ENCODE measurements at places on chromosomes 16 and 17.

DNA sequence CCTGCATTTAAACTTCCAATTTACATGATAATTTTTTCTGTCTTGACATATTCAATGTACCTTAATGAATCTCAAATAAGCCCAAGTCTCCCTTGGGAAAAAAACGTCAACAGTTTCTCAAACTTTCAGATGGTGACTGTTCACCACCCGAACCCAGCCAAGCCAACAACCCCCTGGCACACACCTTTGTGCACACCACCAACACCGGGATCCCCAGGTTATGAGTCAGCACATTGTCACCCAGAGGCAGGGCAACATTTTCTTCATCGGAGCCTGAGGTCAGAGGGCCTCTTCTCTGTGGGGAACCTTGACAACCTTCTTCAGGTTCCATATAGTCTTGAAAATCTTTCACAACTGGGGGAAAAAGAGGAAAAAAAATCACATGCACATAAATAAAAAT is 15.5 kb downstream of the DYNC1LI2 start:
- no peak for DNase-seq

DNA sequence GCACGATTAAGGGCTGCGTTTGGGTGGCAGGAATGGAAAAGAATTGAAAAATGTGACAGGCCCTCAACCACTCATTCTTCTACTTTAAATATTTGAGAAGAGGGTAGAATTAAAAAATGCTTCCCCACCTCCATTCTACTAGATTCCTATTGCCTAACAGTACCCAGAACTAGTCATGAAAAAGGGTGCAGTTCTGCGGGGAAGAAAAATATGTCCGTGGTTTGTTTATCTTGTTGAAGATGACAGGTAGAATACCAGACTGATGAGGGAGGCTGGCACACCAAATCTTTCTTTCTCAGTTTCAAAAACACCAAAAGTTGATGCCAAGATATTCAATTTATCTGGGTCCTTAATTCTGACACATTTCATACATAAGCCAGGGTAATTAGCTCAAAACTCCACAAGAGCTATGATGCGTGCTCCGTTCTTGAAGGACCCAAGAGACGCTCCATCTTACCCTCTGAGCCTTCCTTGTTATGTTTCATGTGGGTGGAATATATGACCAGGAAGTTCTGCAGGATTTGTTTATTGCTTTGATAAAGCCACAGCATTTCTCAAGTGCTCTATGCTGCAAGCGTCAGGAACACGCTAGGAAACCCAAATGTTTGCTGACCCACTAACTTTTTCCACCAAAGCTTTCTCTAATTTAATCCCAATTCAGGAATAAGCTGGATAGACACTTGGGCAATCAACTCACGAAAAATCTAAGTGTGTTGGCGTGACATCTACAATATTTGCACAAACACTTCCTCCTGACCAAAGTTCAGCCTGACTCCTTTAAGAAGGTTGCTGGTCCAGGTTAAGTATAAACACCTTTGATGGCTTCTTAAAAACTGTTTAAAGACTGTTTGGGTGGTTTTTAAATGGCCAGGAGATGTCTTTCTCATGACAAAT is 20.6 kb upstream of the GAN start:
- DNase-seq, result no peak

- DNase-seq, result no peak
Observed at GRCh38 chr17:8310601-8311123, 621 bp downstream of the ARHGEF15 start.

- no peak for DNase-seq
Observed at GRCh38 chr17:12726131-12726530, 60.4 kb downstream of the MYOCD start.

DNA sequence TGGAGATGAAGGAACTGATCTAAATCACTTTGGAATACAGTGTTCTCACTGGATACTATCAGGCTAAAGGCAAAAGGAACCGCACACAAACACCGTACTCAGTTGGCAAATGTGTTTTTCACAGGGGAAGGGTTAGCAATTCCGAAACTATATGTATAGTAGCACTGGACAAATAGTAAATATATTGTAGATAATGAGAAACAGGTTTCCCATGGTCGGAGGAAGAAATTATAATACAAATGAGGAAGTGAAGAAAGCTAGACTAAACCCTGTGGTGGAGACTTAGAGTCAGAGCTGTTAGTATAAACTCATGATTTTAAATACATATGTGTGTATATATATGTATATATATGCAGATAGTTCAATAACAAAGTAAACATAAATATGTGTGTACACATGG is 414.1 kb upstream of the SALL1 start:
- no peak for DNase-seq

DNA sequence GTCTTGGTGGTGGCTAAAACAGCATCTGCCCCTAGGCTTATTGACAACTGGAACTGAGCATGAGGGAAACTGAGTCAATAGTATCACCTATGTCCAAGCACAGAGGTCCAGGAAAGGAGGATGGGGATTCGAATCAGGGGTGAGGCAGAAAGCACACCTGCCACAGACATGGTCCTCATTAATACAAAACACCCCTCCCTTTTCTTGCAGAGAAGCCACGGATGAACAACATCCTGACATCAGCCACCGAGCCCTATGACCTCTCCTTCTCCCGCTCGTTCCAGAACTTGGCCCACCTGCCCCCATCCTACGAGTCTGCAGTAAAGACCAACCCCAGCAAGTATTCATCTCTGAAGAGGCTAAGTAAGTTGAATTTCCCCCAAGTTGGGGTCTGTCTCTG is 42.7 kb upstream of the DNAH9 start:
- no peak for DNase-seq

DNA sequence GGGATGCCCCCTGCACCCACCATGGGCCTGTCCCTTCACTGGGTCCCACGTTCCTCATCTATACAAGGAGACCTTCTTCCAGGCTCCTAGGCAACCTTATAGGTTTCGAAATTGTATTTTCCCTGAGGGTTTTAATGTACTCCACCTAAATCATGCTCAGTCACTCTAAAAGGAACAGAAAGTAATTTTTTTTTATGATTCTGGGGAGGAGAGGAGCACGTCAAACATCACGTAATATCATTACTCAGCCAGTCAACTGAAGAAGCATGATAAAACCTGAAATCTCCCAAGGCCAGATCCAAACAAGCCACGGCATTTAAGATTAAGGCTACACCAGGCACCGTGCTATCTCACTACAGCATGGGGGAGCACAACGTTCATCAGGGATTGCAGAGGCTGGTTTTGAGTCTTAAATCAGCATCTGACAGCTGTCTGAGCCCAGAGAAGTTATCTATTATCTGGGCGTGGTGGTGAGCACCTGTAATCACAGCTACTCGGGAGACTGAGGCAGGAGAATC is 3.9 kb upstream of the TMEM114 start:
- no peak for DNase-seq

GRCh38 chr16:5024632-5025031 is 9.1 kb downstream of the NAGPA start:
- DNase-seq, result no peak

DNA sequence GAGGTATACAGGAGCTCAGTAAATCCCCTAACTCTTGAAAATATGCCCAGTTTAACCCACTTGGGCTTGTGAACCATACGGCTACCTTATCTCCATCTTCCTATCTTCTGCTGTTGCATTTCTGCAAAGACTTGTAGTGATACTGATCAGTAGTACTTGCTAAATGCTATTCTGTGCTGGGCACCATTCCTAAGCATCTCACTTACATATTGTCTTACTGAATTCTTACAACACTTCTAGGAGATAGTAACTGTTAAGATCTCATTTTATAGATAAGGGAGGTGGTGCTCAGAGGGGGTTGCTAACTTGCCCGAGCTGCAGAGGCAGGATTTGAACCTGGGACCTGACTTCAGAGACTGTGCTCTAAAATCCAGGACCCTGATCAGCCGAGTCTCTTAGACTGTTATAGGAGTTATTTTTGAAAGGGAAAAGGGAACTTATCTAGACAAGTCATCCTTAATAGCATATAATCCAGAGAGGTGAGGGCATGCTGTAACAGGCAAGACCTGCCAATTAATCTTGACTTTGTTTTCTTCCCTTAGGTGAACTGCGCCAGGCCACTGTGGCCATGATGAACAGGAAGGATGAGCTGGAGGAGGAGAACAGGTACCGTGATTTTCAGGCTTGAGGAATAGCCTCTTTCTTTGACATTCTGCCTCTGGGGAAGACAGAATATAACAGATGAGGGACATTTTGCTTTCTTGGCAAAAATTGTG is 149.7 kb downstream of the SNX29 start:
- DNase-seq, result no peak

GRCh38 chr17:28662527-28662829 is 473 bp downstream of the SUPT6H start:
- no peak for DNase-seq

DNA sequence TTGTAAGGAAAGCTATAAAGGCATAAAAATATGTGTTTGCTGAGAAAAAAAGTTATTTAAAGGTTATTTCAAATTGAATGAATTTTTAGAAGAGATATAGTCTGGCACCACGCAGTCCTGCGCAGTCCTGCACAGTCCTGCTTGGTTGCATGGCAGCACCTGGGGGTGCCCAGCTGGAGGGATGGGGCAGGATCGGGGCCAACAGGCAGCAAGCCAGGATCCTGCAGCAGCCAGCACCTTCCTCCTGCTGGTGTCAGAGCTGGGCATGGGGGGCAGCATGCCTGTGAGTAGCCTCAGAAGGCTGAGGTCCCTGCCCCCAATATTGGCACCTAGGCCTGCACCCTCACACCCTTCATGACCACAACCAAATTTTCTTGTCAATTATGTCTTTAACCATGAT is 46.0 kb downstream of the GLG1 start:
- no peak for DNase-seq

DNA sequence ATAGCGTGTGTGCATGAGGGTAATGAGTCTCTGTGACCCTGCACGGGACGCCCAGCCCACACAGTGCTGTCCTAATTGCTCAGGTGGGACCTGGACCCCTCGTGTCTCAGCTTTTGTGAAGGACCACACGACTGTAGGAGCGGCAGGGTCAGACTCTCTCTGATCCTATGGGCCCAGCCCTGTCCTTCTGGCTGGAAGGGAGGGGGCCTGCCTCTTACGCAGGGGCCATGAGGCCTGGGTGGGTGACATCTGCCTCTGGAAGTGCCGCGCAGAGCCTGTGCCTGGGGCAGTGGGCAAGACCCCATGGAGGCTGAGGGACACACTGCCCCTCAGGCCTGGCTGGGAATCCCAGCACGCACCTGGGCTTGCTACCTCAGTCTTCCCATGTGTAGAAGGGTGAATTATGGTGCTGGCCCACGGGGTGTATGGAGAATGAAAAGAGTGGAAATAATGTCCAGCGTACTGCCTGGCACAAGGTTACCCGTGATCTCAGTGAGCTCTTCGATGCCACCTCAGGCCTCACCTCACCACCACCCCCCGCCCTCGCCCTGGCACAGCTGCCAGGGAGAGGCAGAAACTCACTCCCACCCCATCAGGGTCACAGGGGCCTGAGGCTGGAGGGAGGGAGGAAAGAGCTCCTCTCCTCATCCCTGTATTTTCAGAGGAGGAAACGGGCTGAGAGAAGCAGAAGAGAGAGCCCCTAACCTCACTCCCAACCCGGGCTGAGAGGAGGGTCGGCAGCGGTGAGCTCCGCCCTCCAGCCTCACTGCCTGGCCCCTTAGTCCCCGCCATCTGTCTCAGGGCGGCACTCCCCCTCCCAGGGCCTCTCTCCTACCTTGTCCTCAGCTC is 27.1 kb upstream of the DBNDD1 start:
- no peak for DNase-seq

DNA sequence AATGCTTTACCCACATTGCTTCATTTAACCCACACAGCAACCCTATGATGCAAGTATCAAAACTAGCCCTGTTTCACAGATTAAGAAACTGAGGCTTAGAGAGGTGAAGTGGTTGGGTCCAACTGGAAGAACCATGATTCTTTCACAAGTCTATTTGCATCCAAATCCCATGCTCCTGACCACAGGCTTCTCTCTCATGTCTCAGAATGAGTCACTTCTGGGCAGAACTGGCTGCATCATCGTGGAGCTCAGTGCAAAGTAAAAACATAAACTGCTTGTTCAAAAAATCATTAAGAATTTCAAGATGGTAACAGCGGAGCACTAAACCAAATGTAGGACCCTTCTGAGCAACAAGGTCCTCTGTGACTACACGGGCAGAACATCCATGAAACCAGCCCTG is 20.2 kb upstream of the CES1 start:
- DNase-seq, result no peak
